ENCODE measurements at places on chromosomes 4 and X.

GRCh38 chr4:77453911-77454310 is 151.7 kb upstream of the CXCL13 start:
- no peak for DNase-seq

DNA sequence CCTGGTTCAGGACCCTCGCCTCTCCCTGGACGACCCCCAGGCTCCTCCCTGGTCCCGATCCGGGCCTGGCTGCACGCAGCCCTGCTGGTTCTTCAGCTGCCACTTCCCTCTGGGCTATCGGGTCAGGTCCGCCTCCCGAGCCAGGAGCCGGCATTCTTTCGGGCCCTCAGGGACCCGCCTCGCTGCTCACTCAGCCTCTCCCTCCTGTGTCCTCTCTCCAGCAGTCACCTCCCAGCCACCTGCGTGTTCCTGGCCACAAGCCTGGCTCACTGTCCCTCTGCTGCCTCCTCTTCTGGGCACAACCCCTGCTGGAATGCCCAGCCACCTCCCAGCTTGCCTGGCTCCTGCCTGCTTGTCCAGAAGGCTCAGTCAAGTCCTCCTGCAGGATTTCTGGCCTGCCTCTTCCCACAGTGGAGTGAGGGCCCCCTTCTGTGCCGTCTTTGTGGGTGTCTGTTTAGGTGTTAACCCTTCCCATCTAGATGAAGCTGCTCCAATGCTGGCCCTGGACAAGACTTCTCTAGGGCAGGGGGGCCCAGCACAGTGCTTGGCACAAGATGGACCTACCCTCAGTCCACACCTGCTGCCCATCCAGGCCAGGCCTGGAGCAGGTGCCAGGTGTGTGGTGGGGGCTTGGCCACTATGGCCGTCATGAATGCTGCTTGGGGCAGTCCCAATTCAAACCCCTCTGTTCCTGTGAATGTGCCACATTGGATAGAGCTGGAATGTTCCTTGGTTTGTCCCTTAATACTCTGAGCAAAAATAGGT is 2.2 kb downstream of the WFS1 start:
- DNase-seq: no peak

DNA sequence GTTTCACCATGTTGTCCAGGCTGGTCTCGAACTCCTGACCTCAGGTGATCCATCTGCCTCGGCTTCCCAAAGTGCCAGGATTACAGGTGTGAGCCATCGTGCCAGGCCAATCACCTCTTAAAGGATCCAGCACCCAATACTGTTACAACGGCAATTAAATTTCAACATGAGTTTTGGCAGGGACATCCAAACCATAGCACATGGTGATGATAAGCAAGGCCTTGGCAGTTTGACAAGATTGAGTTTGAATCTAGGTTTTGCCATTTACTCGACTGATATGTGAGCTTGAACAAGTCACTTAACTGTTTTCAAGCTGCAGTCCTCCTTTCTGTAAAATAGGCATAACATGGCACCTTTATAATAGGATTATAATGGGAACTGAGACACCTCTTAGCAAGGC is 84.1 kb downstream of the GPR82 start:
- DNase-seq: no peak

GRCh38 chr4:26609391-26609790 is 25.5 kb downstream of the TBC1D19 start:
- no peak for DNase-seq

DNA sequence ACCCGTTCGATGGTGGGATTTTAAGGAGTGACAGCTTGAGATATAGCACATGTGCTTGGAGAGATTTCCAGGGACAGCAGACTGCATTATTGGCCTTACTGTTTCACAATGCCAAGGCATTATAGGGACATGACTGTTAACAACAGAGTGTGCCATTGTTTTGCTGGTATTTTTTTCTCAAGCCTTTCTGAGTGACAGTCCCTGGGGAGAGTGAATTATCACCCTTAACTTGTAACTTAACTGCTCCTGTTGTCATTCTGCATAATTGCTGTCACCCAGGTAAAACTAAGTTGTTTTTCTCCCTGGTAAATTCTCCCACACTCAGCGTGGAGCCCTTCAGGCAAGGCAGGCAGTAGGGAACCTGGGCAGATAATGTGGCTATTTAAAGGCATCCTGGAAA is 989.2 kb upstream of the LCORL start:
- DNase-seq: no peak

- no peak for DNase-seq
Measured at GRCh38 chr4:1466034-1466862, 60.0 kb upstream of the NKX1-1 start.

GRCh38 chr4:186607490-186607889 is 52.1 kb upstream of the MTNR1A start:
- no peak for DNase-seq

GRCh38 chr4:145830699-145831098 is 107.9 kb downstream of the ZNF827 start:
- DNase-seq: no peak

- DNase-seq: no peak
Measured at GRCh38 chrX:132508834-132509233, 20.0 kb upstream of the MBNL3 start.

DNA sequence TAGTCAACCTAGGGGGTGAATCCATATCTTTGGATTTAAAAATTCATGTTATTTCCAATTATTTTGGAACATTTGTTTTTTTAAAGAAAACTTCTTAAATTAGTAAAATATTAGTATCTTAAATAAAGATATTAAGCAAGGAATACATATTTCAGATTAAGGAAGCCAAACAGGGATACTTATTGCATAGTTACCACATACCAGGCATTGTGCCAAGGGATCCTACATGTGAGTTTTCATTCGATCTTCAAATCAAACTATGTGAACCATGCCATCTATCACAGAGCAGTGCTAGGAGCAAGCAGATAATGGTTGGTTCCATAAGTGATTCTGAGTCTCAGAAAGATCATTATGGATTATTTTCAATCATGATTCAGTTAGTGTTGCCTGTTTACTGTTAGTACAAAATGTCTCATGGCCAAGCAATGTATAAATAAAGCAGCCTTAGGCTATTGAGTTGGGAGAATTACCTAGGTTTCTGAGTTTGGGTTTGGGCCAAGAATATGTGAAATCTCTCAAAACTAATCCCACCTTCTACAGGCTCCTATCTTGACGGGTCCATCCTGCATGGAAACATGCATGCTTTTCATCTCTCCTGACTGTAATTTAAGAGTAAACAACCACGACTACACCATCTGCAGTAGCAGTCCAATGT is 176.7 kb downstream of the NPFFR2 start:
- DNase-seq: no peak

GRCh38 chr4:89486042-89486441 is 178.4 kb upstream of the GPRIN3 start:
- DNase-seq: no peak

GRCh38 chr4:87079967-87080366 is 140.5 kb downstream of the KLHL8 start:
- DNase-seq: no peak

- DNase-seq: no peak
Measured at GRCh38 chrX:120794525-120794975, 81.1 kb downstream of the CT47B1 start.

GRCh38 chr4:14111730-14112181 is 484.2 kb upstream of the BOD1L1 start:
- no peak for DNase-seq

GRCh38 chr4:3257103-3257555 is 8.2 kb downstream of the MSANTD1 start:
- no peak for DNase-seq

- no peak for DNase-seq
Measured at GRCh38 chrX:72540318-72540717, 32.3 kb downstream of the HDAC8 start.

GRCh38 chrX:154050113-154050495 is 30.4 kb upstream of the IRAK1 start:
- no peak for DNase-seq

GRCh38 chr4:82850684-82851083 is 40.3 kb downstream of the SEC31A start:
- DNase-seq: no peak

- no peak for DNase-seq
Measured at GRCh38 chr4:154625971-154626370, 13.5 kb upstream of the FGG start.

DNA sequence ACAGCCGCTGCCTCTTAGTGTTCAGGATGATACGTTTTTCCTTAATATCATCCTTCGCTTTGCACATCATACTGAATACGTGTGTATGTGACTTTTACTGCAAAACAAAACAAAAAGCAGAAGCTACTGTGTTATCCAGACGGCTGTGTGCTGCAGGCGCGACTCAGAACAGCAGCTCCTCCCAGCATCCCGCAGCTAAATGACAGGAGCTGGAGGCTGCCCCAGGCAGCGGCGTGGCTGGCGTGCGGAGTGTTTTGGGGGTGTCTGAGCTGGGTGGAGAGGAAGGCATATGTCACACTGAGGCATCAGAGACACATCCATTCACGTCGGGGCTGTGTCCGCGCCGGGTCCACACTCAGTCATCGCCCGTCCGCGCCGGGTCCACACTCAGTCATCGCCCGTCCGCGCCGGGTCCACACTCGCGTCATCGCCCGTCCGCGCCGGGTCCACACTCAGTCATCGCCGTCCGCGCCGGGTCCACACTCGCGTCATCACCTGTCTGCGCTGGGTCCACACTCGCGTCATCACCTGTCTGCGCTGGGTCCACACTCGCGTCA is 16.6 kb downstream of the PCGF3 start:
- no peak for DNase-seq

GRCh38 chrX:67619253-67619652 is 75.4 kb downstream of the AR start:
- DNase-seq: no peak

- no peak for DNase-seq
Measured at GRCh38 chr4:10273030-10273429, 156.4 kb upstream of the WDR1 start.

DNA sequence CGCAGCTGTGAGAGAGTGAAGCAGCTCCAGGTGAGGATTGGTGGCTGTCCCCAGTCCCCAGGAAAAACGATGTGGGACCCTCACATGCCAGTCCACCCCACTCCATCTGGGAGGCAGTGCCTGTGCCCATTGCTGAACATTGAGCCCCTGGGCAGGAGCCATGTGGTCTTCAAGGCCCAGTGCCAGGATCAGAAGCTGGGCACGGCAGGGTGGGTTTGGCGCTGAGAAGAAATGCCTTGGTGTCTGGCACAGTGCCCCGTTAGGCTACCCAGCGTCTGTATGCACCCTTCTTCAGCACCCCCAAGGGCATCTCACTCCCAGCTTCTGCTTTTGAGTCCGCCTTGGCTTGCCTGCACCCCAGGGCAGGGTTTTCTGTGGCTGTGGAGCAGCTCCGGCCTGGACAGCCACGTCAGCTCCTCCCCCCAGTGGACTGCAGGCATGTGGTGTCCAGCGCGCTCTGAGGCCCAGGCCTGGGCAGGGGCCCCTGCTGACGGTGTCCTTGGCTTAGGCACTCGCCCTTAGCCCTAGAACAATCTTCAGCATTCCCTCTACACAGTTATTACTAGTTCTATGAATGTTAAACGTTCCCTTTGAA is 28.6 kb downstream of the RGS12 start:
- DNase-seq: no peak

- no peak for DNase-seq
Measured at GRCh38 chrX:54825716-54826438, 18.3 kb downstream of the MAGED2 start.

DNA sequence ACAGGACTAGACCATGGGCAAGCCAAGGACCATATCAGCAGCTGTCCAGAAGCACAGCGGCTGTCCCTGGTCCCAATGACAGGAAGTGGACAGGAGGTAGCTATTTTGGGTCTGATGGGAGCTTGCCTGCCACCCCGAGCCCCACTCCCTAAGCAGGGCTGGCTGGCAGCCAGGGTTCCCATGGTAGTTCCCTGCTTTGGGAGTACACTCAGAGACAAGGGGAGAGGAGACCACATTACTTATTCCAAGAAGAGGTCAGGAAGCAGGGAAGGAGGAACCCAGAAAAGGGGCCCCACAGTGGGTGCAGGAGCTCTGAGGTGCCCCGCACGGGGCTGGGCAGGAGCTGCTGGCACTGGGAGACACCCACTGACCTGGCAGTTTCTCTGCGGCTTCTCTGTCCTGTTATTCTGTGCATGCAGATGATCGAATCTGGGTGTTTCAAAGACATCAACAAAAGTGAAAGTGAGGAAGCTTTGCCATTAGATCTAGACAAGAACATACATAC is 36.3 kb downstream of the HTT-AS start:
- no peak for DNase-seq

DNA sequence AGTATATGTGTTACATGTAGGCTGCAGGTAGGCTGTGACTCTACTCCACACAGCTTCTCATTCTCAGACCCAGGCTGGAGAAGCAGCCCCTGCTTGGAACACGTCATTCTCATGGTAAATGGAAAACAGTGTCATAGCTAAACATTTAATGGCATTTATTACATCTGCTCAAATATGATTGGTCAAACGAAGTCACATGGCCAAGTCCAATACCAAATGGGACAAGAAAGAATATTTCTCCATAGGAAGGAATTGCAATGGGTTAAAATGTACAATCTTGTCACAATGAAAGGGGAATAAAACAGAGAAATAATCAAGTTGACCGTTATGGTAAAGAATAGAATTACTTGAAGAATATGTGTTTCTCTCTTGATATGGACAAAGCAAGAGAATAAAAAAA is 198.6 kb downstream of the ANAPC10 start:
- DNase-seq: no peak

DNA sequence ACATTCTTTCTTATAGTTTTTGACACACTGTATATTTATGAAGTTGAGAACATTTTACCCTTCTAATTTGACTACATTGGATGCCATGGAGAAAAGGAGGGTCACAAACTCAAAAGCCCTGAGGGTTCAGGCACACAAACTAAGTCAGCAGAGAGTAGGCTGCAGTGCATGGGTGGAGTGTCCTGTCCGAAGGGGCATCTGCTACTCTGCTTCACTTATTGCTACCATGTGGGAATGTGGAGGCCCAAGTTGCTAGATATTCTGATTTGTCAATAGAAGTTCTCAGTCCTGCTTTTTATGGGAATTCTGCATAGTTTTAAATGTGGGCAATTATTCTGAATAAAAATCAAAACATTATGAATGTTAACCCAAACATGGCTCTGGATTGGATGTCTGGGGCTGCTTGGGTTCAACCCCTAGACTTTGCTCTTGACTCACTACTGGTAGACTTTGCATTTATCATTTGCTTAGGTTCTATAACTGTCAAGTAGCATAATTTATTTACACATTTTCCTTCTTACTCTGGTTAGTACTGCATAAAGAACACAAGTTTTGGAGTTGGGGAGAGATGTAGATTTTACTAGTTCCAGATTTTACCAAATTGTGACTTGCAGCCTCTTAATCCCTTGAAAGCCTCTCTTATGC is 255.1 kb downstream of the SPRY1 start:
- no peak for DNase-seq

- DNase-seq: peak; percentile 49
Measured at GRCh38 chr4:28443801-28444412, 1583.3 kb downstream of the STIM2 start.

DNA sequence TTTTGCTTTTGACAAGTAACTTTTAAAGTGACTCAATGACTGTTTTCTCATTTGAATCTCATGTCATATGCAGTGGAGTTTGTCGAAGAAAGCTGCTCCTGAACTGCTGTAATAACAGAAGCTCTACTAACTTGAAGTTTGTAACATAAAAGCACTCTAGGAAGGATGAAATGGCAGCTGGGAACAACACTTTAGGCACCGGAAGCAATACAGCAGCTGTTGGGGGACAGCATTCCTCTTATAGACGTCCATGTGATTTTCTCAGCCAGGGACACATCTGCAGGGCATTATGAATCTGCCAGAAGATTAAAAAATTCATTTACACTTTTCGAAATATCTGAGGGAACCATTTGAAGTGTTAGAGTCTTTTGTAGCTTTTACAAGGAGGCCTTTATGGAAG is 1035.8 kb downstream of the ADGRL3 start:
- DNase-seq: no peak

GRCh38 chrX:129650821-129651510 is 3.8 kb downstream of the APLN start:
- no peak for DNase-seq

GRCh38 chr4:174005422-174005821 is 278.0 kb downstream of the FBXO8 start:
- DNase-seq: no peak

Data from posterior cingulate gyrus (tissue), 11 donors.